CD4-positive, alpha-beta T cell treated with Interleukin-17A for 4 hours (primary cell): ENCODE measurements at places on chromosomes 3 and 15.

GRCh38 chr3:66933233-66933632, 64.9 kb upstream of the KBTBD8 start:
- no peak for DNase-seq

DNA sequence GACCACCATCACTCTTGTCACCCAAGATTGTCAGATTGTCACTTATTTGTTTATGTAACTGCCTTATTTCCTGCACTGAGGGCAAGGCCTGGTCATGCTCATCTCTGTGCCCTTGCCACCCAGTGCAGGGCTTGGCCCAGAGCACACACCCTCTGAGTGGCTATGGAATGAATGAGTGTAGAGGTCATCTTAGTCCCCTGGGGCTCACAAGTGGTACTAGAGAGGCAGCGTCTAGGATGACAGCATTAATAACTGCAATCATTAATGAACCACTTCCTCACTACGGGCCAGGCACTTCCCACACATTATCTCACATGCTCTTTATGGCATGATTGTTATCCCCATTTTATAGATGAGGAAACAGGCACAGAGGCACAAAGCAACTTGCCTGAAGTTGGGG, 117.0 kb downstream of the SMAD6 start:
- no peak for DNase-seq

GRCh38 chr15:65723876-65724275, 68.2 kb downstream of the DENND4A start:
- no peak for DNase-seq

DNA sequence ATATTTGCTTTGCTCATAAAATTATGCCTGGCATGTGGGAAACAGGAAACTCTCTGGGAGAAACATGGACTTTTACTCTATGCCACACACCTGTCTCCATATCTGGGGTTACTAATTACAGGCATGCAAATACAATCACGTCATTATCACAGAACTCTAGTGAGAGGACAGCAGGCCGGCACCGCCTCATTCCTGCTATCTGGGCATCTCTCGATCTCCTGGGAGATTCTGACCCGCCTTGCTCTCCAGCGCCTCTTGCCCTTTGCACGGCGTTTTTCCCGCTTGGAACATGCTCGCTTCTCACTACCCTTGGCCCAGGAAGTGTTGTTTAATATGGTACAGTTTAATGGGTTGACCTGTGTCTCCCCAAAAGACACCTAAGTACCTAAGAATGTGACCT, 45.4 kb upstream of the PARL start:
- no peak for DNase-seq
